ENCODE measurements at places on chromosomes 6 and 20.

DNA sequence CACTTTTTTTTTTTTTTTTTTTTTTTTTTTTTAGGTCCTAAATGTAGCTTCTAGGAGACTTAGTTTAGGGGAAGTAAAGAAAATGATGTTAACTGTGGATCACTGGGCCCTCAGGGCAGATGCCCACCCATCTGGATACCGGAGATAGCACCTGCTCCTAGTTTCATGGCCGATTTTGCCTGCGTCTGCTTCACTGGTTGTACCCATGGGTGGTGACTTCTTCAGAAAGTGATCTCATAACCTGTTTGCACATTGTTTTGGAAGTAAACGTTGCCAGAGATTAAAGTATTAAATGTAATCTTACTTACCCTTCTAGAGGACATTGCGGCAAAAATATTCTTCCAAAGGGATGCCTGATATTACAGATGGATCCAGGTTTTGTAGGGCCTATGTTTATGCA is 79.8 kb upstream of the SGK1 start:
- DNase-seq: no peak

DNA sequence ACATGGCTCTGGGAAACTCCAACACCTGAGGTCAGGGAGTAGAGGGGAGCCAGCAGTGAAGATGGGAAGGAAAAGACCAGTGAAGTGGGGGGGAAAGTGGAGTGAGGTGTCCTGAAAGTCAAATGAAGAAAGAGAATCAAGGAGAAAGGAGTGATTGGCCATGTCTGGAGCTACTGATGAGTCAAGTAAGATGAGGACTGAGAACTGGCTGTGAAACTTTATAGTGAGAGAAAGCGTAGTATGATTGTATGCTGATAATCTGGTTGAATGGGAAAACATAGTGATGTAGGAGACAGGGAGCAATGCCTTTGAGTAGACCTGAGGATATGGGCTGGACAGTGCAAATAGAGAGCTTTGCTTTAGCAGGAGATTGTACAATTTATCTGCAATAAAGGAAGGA is 183.6 kb upstream of the GMDS start:
- DNase-seq: no peak

DNA sequence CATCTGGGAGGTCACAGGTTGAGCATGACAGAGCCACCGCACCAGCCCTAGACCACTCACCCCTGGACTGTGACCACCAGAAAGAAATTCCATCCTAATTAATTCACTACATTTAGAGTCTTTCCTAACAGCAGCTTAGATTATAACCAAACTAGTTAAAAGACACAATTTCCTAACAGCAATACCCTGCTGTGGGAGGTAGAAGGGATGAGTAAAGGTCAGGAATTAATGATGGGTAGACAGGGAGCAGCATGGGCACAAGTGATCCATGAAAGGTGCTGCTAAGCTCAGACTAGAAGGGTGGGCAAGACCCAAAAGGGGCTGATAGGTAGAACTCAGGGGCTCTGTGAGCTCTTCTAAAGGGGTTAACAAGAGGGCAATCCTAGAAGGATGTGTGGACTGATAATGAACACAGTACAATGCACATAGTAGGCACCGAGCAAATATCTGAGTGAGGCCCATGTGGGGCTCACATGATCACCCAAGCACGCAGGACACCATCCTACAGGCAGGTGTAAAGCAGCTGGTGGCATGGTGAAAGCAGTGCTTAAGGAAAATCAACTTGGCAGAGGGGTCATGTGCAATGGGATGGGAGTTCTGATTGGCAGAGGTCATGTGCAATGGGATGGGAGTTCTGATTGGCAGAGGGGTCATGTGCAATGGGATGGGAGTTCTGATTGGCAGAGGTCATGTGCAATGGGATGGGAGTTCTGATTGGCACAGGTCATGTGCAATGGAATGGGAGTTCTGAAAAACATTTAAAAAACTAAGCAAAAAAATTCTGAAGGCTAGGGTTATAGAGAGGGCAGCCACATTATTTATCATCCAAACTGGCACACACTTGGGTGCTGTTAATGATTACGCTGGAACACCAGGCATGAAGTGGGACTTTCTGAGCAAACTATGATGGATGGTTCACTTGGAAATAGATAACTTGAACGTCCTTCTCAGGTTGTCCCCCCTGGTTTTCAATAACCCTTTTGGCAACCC is 188.2 kb upstream of the FOXQ1 start:
- DNase-seq: no peak

- no peak for DNase-seq
Measured at GRCh38 chr20:37379967-37380828, 34.3 kb downstream of the SRC start.

- DNase-seq: peak; percentile 91
Measured at GRCh38 chr6:26195376-26195923, 108.2 kb downstream of the HFE start.
